ENCODE measurements at places on chromosomes 6 and 20.

DNA sequence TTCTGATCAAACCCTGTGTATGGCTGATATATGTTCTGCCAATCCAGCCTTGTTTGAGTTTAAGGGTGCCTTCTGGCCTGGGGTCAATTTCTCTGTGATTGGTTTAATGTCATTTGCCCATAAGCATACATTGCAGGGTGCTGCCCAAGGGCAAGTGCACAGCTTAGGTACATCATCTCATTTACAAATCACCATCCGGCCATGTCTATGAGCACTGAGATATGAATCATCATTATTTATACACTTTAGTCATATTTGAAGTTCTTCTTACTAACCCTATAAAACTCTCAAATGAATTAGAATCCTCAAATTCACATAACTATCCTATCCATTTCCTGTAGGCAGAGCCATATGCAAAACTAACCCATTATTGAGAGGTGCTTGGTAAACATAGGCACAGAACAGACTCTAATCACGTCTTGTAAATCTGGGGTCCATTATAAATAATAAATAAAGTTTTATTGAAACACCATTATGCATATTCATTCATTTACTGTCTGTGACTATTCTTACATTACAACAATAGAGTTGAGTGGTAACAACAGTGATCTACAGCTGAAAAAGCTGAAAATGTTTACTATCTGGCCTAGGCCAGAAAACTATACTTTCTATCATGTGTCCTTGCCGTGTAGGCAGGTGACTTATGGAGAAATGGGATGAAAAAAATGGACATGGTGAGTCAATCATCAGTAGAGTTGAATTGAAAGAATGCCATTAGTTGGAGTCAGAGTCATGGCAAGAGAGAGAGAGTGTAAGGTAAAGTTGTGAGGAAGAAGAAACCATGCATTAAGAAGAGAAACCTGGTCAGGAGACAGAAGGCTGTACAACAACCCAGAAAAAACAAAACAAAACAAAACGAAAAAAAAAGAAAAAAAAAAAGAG, 25.0 kb downstream of the KCNQ5 start:
- no peak for DNase-seq

- DNase-seq, result no peak
Measured at GRCh38 chr6:108947114-108947854, 99.1 kb downstream of the ARMC2 start.

GRCh38 chr20:62426699-62427131, 624 bp downstream of the RBBP8NL start:
- DNase-seq, result no peak

- DNase-seq, result no peak
Measured at GRCh38 chr20:54272901-54273488, 65.1 kb downstream of the PFDN4 start.

DNA sequence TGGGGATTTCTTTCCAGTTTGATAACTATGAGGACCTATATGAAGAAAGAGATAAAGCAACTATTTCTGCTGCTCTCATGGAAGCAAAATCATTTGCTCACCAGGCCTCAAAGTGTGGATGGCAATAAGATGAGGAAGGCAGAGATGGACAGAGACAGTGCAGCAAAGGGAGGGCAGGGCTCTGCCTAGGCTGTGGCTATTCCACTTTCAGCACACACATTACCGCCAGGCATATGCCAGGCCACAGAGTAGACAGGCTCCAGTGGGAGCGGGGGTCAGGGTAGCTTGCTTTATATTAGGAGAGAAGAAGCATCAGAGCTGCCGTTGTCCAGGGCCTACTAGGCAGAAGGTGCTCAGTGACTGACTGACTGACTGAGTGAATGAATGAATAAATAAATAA, 40.9 kb downstream of the BCL2L1 start:
- DNase-seq, result no peak

- DNase-seq, result no peak
Measured at GRCh38 chr6:124029567-124029966, 225.9 kb downstream of the NKAIN2 start.

DNA sequence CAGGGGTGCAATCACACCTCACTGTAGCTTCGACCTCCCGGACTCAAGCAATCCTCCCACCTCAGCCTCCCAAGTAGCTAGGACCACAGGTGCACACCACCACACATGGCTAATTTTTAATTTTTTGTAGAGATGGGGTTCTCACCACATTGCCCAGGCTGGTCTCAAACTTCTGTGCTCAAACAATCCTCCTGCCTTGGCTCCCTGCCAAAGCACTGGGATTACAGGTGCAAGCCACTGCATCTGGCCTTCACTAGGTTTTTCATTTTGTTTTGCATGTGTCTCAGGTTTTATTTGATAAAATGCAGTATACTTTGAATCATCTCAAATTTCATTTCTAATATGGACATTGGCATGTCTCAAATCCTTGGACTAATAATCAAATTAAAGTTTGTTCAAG, 98.7 kb downstream of the SLC16A10 start:
- no peak for DNase-seq

DNA sequence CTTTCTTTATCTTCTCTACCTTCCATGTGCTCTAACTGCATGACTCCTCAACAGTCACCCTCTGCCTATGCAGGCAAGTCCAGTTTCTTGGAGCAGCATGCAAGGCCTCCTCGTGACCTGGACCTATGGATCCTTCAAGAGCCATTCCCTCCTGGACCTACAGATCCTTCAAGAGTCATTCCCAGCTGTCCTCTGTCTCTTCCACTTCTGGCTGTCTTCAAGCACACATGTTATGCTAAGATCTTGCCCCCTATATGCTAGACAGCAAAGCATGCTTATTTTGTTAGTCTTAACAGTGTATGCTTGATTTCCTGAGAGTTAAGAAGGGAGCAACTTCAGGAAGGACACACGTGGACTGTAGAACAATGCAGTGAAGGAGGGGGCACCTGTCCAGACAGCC, 7.5 kb downstream of the ID4 start:
- DNase-seq, result no peak

GRCh38 chr20:3672547-3673171, 9.2 kb downstream of the ADAM33 start:
- no peak for DNase-seq

Data from activated T-cell treated with anti-CD3 and anti-CD28 coated beads for 4 hours (primary cell).